ENCODE measurements at places on chromosomes 7 and 10.
A peak's percentile ranks its signal among the peaks of the same experiment; 100 is the strongest.

DNA sequence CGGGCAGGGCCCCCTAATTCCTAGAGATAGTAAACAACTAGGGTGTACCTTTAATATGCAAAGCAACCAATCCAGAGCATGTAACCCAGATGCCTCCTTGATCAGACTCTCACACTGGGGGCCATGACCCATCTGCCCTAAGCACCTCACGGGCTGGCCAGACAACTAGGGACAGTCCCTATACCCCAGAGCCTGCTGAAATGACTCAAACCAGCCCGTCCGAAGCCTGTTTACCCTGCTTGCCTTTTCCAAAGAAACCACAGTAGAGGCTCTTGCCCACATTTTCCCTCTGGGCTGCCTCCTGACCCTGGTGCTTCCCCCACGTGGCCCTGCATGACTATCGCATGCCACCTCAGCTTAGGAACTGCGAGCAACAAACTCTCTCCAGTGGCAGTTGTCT lies 46.2 kb downstream of the RGS10 start:
- no peak for DNase-seq

DNA sequence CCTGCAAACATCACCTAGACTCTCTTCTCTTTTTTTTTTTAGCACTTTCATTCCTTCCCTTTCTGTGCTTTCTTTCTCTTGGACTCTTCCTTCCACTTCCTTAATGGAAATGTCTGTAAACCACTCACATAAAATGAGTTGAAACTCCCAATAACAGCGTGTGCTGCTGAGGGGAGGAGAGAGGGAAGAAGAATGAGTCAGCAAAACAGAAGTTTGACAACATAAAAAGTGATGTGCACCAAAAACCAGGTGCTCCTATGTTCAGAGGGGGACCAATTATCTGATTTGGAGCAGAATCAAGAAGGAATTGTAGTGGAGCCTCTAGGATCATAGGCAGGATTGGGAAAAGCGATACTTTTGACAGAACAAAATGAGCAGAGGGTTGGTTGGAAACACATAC lies 712.1 kb upstream of the IGFBP3 start:
- no peak for DNase-seq

GRCh38 chr7:94288096-94288495 lies 106.6 kb upstream of the COL1A2 start:
- no peak for DNase-seq

GRCh38 chr10:87961314-87961713 lies 97.9 kb downstream of the PTEN start:
- peak; percentile 22 for DNase-seq

- no peak for DNase-seq
These were observed 335.8 kb upstream of the MKI67 start for GRCh38 chr10:128461991-128462390.

DNA sequence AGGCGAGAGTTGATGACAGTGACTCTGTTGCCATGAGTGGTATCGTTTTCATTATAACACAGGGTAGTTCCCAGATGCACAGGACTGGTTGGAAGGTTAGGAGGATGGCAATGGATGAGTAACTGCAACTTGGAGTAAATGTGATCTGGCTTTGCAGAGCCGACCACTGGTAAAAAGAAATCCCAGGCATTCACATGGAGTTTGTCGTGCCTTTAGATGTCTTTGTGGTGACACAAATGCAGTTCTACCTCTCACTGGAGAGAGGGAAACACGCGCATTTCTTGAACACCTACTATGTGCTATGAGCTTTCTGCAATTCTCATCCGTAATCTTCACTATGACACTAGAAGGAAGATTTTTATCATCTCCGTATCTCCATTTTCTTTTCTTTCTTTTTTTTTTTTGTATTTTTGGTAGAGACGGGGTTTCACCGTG lies 1.7 kb upstream of the MNX1 start:
- DNase-seq = no peak

- DNase-seq = peak; percentile 46
These were observed 22.5 kb downstream of the ST8SIA6 start for GRCh38 chr10:17431871-17432311.

GRCh38 chr7:50119815-50120637 lies 27.0 kb upstream of the ZPBP start:
- DNase-seq = no peak

GRCh38 chr7:128389618-128390329 lies 20.0 kb downstream of the IMPDH1 start:
- no peak for DNase-seq

DNA sequence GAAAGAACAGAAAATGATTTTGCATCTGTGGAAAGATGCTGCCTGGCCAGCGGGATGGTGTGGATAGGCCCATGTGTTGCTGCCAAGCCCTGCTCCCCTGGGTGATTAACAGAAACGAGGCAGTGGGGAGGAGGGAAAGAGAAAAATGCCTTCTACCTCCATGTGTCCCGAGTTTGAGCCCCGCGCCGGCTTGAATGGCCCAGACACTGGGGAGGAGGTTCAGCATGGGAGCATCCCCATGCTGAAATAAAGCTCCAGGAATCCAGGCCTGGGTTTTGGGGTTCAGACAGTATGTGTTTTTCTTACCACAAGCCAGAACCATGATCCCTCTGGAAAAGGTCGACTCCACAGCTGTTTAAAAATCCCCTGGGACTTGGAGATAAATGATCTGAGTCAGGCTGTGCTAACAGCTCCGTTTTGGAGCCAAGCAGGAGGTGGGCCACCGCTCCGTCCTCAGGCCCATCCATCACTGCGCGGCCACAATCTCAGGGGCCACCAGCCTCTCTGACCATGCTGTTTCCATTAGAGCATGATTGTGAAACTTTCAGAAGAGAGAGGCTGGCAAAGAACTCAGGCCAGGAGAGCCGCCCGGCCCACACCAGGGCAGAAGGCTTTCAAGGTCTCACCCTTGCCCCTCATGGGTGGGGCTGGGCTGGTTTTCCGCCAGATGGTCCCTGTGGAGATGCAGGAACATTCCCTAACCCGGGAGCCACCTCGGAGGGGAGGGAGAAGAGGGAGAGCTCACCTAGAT lies 299.7 kb downstream of the ZEB1 start:
- DNase-seq = peak; percentile 76

- no peak for DNase-seq
These were observed 138.7 kb upstream of the ADO start for GRCh38 chr10:62665771-62666170.

GRCh38 chr7:157395206-157395605 lies 58.4 kb downstream of the DNAJB6 start:
- no peak for DNase-seq

DNA sequence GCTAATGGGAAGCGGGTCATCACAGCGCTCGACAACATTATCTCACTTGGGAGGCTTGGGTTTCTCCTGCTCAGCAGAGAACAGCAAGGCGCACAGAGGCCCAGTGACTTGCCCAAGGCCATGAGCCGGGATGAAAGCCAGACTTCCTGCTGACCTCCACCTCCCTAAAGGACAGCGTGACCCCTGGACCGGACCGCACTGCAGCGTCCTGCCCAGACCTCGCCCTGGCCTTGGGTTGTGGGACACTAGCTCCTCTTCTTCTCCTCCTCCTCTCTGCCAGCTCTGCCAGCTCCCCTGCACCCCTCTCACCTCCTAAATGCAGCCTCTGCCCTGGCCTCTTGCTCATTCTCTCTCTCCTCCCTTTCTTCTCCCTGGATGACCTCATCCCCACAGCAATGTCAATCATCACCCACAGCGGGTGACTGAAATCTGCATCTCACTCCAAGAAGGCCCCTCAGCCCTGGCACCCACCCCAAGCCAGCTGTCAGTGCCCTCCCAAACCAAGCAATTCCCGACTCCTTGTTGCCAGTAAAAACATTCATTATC lies 19.4 kb downstream of the SPOCK2 start:
- DNase-seq = no peak

- DNase-seq = no peak
These were observed 337.0 kb downstream of the CRPPA start for GRCh38 chr7:16084370-16084769.

DNA sequence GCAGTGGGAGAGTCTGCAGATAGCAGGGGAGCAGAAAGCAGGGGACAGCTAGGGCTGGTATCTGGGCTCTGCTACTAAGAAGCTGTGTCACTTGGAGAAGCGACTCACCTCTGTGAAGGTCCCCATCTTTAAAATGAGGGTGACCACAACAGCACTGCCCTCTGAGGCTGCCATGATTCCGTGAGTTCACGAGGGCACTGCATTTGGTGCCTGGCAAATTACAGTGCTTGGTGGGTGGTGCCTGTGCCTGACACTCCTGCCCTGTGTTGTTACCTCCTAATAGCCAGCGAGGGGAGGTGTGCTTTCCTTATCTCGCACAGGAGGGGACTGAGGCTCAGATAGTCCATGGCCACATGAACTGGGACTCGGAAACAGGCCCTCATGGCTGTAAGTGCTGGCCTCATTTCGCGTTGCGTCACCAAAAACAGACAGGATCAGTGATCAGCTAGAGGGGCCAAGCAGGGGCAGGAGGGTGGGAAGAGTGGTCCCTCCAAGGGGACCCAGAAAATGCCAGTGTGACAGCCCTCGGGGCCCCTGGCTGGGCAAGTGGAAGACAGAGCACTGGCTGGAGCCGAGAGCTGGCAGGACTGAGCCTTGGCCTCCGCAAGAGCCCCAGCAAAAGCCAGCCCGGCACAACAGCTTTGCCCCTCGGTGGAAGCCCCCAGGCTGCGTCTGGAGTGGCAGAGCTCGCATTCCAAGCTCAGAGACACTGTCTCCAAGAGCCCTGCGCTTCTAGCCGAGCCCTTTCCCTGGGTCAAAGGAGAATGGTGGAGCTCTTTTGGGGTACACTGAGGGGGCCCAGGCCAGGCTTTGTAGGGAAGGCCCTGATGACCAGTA lies 17.3 kb upstream of the BNIP3 start:
- no peak for DNase-seq

- no peak for DNase-seq
These were observed 100.3 kb upstream of the C10orf90 start for GRCh38 chr10:126770809-126771208.

GRCh38 chr7:97187067-97187466 lies 69.6 kb downstream of the SDHAF3 start:
- peak; percentile 7 for DNase-seq

DNA sequence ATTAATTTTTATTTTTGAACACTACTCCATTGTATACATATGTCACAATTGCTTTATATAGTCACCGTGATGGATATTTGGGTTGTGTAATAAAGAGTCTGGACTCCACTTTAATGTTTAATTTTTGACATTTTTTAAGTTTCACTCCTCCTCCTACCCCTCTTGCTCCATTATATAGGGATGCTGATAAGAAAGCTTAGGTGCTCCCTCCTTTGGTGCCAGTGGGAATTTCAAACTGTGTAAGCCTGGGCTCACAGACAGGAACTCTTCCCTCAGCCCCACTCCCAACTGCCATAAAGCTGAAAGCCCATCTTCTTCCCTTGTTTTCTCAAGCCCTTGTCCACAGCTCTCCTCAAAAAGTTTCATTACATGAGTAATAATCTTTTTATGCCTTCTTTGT lies 47.6 kb downstream of the TWIST1 start:
- DNase-seq = no peak

- DNase-seq = no peak
These were observed 39.5 kb downstream of the CNNM1 start for GRCh38 chr10:99368646-99369045.

- peak; percentile 24 for DNase-seq
These were observed 69.5 kb upstream of the CDK13 start for GRCh38 chr7:39880556-39880955.

GRCh38 chr10:117005026-117005526 lies at the start of gene SHTN1:
TSS of gene SHTN1 (minus strand) at chr10:117005187. CDS start at chr10:117005079, 108 bp downstream.
- DNase-seq = peak; percentile 4

DNA sequence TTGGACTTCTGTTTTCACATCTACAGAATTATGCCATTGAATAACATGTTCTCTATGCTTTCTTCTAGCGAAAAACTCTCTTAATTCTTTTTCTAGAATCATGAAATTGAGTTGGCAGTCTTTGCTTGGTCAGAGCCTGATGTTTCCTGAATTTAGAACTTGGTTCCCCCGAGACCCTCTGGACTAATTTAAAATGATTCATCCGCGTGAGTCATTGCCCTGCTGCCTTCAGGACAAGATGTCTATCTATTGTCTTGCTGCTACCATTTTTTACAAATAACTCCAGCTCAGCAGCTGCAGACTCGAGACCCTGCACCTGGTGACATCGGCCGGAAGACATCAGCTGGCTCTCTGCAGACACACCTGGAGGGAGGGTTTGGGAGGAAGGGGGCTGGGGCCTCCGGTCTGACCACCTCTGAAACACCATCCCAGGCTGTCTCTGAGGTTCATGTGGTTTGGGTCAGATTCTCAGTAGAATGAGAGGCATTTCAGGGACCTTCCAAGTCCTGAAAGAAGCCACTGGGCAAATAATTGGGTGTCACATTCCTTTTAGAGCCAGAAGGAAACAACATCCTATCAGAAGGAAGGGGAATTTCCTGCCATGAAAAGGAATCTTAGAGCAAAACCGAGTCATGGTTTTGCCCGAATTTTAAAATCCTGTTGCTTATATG lies 20.9 kb upstream of the KLF6 start:
- no peak for DNase-seq

DNA sequence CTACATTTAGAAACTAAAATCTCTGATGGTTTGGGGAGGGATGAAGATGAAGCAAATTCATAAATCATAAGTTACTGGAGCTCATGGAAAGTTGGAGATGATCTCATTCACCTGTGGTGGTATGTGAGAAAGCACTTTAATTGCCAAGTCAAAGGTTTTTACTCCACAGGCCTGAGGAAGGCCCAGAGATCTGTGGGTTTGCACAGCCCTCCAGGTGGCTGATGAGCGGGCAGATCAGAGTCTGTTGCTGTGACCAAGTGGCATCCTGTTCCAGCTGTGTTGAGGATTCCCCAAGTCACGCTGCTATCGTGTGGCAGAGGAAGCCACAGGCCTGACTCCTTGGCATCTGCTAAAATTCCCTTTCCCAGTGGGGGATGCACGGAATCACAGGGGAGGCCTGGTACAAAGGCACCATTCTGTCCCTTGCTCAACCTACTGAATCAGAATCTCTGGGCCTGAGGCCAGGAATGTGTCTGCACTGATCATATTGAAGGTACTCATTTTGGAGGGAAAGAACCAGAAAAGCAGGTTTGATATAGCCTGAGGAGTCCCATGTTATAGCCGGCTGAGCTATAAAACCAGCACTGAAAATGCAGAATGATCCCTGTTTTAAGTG lies 19.7 kb upstream of the DDC start:
- no peak for DNase-seq

DNA sequence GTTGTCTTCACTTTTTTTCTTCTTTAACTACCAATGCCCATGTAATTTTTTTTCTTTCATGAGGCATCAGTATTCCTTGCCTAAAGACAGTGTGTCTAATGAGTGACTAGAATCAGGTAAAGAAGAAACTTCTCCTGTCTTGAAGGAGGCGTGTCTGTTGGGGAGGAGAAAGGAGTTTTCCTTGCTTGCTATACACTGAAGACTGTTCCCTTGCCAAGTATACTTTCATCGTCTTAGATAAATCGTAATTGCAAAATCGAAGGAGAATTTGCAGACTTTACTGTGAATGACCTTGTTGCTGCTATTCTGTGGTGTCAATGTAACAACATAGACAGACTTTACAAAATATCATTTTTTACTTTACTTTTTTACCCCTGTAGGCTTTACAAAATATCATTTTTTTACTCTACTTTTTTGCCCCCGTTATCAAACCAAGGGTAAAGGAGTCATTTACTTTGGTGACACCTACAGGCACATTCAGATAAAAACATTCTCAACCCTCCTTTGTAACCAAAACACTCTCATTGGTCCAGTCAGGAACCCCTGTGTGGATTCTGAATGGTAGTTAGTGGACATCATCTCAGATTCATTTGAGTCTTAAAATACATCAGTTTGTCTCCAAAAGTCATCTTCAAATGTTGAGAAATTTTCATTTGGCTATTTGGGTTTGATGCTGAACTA lies 232.4 kb downstream of the AHR start:
- DNase-seq = no peak

All from hepatic stellate cell (primary cell).